ENCODE measurements at places on chromosomes 11 and 22.

DNA sequence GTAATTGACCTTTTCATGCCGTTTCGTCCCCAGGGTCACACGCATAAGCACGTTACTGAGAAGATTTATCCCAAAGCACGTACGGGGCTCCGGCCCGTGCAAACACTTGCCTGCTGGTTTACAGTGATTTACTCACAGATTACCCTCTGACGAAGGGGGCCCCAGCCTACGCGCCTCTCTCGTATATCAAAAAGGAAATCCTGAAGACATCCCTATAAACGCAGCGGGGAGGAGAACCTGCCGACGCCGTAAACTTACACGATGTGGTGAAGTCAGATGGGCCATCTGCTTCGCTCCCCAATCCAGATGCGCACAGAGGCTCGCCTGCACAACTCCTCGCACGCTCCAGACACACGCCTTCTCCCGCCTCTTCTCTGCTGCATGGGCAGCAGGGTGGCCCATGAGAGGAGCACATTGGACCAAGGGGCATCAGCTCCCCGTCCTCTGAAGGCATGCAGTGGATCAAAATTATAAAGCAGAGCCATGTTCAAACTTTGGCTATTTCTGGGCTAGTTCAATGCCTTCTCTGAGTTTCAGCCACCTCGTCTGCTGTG is 123.6 kb downstream of the MN1 start:
- no peak for DNase-seq

DNA sequence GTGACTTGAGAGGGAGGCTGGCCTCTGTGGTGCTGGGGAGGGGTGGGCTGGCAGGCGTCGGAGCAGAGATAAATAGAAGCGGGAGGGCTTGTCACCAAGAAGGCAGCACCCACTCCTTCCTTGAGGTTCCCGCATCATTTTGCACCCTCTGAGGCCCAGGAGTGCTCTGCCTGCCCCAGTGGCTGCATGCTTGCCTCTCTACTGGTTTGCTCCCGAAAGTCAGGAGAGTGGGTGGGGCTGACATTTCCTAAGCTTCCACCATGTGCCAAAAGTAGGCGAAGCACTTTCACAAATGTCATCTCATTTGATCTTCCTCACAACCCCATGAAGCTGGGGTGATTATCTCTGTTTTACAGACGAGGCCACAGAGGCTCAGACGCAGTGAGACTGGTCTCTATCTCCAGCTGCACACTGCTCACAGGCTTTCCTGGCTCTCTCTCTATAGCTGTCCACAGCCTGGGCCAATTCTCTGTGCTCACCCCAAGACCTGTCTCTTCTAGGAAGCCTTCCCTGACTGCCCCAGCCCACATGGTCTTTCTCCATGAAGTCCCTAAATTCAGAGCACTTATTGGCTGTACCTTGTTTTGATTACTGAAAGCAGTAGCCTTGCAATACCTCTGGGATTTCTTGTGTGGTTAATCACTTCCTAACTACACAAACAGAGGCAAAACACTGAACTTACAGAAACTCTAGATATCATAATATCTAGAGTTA is 2.6 kb upstream of the UCP3 start:
- DNase-seq = peak; percentile 82

DNA sequence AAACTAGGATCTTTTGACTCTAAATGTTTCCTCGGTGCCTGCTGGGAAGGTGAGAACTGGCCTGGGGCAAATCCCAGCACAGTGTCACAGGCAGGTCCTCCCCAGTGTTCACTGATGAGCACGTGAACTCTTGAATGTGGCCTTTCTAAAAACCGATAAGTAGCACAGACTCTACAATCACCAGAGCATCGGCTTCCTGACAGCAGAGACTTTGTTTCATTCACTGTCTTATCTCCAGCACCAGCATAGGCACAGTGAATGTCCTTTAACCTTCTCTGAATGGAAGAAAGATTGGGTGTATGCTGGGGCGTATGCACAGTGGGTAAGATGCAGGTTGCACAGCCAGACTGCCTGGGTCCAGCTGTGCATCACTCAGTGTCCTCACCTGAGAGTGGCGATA is 59.3 kb upstream of the EIF3D start:
- no peak for DNase-seq

DNA sequence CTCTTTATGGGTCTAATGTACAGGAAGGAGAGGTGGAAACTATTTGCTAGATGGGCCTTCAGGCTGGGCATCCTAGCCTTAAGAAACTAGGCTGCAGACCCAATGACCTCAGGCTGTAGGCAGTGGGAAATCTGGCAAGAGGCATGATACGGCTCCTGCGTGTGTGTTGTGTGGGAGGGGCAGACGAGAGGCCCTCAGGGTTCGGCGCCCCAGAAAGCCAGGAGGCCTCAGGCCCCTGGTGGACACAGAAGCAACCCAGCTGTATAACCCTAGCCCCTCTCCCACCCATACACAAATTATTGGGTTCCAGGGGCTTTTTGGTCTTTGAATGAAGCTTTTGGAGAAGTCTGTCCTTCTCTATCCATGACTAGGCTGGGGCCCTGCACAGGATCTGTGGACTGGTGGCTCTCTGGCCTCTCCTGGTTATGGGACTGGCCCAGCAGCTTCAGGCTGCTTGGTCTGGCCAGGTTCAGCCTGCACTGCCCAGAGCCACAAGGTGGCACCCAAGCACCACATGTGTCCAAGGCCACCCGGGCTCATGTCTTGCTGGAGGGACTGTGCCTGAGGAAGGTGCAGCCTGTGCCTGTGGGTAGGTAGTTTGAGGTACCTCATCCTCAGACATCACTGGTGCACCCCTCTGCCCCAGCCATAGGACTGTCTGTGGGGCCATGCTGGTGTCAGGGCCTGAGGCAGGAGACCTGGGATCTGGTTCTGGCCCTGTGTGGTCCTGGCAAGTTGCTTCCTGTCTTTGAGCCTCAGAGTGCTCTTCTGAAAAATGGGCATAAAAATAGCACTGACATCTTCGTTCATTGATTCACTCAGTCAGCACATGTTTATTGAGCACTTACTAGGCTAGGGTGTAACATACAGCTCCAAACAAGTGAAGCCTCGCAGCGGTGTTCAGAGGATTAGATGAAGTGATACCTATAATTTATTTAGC is 87.5 kb downstream of the RRM1 start:
- DNase-seq = peak; percentile 46

- DNase-seq = peak; percentile 45
These were observed 61.8 kb downstream of the SLC22A12 start for GRCh38 chr11:64652586-64653387.

DNA sequence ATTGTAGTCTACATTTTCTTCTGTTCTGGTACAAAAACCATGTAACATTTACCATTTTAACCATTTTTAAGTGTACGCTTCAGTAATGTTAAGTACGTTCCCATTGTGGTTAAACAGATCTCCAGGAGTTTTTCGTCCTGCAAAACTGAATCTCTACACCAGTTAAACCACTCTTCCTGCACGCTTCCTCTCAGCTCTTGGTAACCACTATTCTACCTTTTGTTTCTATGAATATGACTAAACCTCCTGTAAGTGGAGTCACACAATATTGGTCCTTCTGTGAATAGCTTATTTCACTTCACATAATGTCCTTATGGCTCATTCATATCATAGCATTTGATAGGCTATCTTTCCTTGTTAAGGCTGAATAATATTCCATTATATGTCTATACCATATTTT is 7.1 kb upstream of the EXT2 start:
- DNase-seq = no peak
